Stomach (tissue), 19 donors: ENCODE measurements at places on chromosomes 1 and 21.

- DNase-seq = no peak
Measured at GRCh38 chr1:111833334-111833733, 77.6 kb downstream of the DDX20 start.

DNA sequence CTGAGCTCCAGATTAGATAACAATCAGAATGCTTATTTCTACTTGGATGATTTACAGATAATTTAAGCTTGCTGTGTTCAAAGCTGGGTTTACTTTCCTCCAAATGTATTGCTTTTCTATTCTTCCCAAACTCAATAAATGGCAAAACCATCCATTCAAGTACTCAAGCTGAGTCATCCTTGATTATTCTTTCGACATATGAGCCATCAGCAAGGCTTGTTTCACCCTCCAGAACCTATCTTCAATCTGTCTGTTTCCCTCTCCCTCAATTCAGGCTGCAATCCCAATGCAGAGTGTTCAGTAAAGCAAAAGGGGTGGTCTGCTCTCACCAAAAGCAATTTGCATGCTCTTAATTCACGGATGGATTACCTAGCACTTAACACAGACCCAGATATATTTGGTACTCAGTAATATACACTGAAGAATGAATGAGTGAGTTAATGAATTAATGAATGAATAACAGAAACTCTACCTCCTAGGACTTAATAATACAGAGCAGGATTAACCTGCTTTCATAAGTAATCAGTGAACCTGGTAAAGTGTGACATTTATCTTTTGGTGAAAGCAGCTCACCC is 41.9 kb downstream of the DDR2 start:
- DNase-seq = no peak

DNA sequence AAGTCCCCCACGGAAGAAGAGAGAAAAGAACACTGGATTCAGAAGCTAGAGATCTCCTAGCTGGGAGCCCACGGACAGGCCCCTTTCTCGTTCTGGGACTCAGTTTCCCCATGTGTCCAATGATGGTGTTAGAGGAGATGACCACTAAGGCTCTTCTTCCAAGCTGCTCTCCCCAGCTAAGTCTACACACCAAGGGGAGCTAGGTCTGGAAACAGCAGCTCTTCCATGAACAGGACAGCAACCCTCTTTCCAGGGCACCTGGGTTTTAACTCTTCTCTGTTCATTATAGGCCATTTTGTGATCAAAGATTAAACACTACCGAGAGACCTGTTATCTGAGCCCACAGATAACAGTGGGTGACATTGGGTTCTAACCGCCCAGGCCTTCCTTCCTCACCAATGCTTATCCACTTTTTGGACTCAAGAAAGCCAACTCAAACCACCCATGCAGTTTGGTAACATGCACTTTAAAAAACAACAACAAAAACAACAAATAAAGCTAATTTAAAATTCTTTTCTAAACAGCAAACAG is 85.9 kb downstream of the MRPL37 start:
- no peak for DNase-seq

- no peak for DNase-seq
Measured at GRCh38 chr1:198024782-198025181, 107.6 kb downstream of the LHX9 start.

- DNase-seq = no peak
Measured at GRCh38 chr1:54872036-54872331, 15.0 kb downstream of the DHCR24 start.

- no peak for DNase-seq
Measured at GRCh38 chr1:56911098-56911938, 54.5 kb downstream of the C8B start.

GRCh38 chr1:219173758-219174459 is at the start of gene LYPLAL1:
Gene LYPLAL1 (plus strand): TSS chr1:219173878. CDS start chr1:219173891, 13 bp downstream.
- DNase-seq = peak; percentile 97

DNA sequence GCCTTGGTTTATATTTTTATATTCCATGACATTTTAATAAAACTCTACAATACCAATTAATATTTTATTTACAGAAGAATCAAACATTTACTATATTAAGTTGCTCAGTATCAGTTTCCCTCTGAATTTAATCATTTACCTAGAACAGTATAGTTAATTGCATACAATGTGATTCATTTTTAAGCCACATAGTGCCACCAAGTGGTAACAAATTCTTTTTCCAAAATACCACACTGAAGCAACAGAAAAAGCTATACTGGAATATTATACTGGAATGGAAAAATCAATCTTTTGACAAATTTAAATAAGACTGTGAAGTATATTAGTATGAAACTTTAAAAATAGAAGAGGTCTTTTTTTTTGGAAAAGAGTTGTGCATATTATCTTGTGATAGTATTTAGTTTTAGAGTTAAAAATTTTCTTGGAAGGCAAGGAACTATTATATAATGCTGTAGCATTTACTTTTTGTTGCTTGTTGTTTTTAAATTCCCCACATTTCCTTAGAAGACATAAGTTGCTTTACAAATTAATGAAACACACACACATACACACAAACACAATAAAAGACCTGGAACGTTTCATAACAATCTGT is 57.3 kb downstream of the ZNF644 start:
- DNase-seq = peak; percentile 43

DNA sequence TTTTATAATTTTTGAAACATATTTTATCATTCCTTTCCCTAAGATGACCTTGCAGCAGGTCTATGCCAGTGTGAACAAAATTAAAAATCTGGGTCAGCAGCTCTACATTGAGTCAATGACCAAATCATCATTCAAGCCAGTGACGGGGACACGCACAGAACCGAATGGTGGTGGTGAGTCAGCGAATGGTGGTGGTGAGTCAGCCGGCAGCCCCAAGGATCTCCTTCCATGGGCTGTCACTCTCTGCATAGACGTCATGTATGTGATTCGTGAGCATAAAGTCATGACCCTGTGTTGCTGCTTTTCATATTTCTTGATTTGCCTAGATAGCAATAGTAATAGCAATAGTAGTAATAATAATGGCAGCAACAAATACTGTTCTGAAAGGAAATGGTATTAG is 26.3 kb downstream of the PER3 start:
- DNase-seq = no peak

DNA sequence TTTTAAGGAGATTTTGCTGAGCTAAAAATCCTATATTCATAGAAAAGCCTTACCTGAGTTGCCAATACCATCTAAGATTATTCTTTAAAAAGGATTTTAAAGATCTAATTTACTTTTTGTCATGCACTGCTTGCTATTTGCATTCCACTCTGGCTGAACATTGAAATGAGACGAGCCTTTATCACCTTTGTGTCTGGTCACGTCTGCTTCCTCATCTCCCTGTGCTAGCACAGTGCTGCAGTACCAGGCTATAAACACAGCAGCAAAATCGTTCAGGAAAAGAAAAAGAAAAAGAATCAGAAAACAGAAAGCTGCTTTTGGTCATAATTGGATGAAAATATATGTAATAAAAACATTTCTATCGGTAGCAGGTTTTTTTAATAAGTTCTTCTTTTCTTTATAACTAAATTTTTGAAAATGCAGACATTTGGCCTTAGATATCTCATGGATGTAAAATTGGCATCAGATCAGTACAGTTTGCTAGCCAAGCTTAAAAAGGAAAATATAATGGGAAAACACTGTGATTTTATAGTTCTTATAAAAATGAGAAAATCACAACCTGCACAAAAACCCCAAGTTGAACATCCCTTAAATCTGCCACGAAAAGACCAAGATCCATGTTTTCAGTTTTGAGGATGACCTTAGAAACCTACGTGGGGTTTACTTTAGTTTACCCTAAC is 735.7 kb upstream of the CXADR start:
- DNase-seq = no peak

DNA sequence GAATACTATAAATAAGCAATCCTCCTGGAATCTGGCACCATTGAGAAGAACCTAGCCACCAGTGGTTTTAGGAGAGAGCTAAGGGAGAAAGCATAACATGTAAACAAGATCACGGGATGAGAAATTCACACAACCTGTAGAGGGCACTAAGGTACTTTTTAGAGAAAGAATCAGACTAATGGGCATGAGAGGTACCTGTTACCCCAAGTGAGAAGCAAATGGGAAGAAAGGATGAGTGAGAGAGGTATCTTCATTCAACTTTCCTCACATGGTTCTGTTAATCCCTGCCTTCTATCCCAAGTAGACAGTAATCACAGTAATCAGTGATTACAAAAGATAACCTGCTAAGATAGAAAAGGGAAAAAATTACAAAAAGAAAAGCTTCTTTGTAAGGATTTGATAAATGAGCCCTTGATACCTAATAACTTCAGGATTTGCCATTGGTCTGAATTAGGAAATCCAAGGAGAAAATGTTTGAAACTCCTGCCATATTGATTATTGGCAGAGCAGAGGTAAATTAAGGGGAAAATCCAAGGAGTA is 251.1 kb upstream of the ADGRL2 start:
- no peak for DNase-seq

- peak; percentile 6 for DNase-seq
Measured at GRCh38 chr1:186738926-186739325, 58.7 kb upstream of the PTGS2 start.

- DNase-seq = no peak
Measured at GRCh38 chr1:182833271-182833670, 5.9 kb upstream of the DHX9 start.

GRCh38 chr1:69737527-69738185 is 169.9 kb downstream of the LRRC7 start:
- DNase-seq = no peak
